A549 (cell line): ENCODE measurements at places on chromosomes 1 and 21.

- DNase-seq: no peak
Observed at GRCh38 chr1:177451191-177451590, 280.4 kb downstream of the BRINP2 start.

GRCh38 chr21:41611966-41612606 is 104.1 kb upstream of the TMPRSS2 start:
- DNase-seq: peak; percentile 60

- no peak for DNase-seq
Observed at GRCh38 chr1:14825396-14825795, 226.9 kb downstream of the KAZN start.

- no peak for DNase-seq
Observed at GRCh38 chr1:2350911-2351655, 40.3 kb downstream of the MORN1 start.

DNA sequence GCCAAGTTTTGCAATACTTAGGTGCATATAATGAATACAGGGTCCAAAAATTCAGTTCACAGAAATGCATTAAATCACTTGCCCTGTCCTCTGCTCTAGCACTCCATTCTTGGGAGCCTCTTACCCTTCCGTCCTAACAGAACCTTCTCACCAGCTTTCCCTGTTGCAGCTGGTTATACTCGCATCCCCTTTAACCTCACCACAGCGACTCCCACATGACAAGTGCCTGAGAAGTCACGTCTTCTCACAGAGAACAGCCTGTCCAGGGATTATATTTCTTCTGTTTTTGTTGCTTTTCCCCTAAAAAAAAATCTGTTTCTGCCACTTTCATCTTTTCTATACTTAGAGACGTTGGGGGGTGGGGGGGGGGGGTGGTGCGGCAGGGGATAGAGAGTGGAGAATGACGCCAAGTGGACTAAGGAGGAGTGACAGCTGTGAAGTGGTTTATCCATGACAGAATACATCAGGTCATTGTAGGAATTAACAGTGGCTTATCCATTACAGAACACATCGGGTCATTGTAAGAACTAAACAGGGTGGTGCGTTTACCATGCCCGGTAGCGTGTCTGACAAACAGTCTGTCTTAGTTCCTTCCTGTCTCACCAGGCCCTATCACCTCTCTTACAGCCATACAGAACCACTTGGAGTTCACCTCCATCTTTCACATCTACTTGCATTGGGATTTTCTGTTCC is 117.6 kb downstream of the UBE2U start:
- no peak for DNase-seq

DNA sequence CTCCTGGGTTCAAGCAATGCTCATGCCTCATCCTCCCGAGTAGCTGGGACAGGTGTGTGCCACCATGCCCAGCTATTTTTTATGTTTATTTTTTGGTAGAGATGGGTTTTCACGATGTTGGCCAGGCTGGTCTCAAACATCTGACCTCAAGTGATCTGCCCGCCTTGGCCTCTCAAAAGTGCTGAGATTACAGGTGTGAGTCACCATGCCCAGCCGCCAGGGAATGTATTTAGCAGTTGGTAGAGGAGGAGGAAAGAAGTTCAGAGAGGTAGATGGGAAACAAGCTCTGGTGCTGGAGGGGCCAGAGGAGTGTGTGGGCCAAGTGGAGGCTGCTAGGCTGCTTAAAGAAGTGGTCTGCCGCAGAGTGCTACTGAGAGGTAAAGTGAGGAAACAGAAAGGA is 6.0 kb downstream of the DOP1B start:
- no peak for DNase-seq

DNA sequence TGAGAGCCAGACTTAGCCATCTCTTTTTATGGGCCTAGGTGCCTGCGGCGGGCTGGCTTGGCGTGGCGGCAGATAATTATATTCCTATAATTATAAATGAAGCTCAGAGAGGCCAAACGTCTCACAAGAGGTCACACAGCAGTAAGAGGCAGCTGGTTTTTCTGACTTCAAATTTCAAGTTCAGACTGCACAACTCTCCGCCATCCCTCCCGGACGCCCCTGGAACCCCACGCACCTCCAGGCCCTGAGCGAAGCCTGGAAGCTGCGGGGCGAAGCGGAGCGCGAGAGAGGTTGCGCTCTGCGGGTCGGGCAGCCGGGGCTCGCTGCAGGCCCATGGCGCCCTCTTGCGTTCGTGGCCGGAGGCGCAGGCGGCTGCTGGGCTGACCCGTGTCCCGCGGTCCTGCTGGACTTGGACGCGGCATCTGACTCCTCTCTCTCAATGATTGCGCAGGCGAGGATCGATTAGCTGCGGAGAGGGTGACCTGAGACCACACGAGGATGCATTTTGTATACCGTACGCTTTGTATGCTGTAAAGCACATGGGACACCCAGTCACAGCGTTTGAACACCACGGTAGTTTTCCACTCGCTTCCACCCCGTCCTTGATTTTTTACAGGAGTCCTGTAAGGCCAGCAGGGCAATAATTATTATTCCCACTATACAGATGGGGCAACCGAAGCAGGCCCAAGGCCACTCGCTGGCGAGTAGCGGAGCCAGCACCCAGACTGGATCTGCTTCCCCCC is 272.7 kb downstream of the FOXD2 start:
- DNase-seq: peak; percentile 84

DNA sequence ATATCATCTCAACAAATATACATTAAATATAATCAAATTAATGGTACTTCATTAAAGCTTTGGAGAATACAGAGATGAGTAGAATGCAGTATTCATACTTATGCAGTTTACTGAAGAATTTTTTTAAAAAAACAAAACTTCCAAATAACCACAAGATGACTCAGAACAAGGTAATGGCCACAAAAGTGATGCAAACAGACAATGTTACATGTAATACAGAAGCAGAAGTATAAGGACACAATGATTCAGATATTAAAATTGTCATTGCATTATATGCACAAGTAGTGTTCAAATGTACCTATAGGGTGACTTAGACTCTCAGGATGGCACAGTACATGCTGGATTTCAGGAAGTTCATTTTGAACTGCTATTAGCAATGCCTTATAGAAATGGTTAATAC is 227.2 kb upstream of the ST6GALNAC5 start:
- no peak for DNase-seq

DNA sequence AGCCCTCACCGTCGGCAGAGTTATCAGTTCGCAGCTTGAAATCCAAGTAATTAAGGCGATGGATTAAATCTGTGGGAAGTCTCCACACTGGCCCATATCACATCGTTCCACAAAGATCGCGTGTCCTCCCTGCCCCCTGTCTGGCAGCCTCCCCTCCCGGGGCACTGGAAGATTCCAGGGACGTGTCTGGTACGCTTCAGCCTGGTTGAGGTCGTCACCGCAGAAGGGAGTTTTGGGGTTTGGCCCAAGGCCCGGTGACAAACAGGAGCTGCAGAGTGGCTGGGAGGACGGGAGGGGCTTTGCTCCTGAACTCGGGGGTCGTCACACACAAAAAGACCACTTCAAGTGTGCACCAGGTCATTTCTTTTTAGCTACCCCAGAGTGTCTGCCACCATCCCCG is 51.1 kb downstream of the PRDM16 start:
- DNase-seq: no peak

DNA sequence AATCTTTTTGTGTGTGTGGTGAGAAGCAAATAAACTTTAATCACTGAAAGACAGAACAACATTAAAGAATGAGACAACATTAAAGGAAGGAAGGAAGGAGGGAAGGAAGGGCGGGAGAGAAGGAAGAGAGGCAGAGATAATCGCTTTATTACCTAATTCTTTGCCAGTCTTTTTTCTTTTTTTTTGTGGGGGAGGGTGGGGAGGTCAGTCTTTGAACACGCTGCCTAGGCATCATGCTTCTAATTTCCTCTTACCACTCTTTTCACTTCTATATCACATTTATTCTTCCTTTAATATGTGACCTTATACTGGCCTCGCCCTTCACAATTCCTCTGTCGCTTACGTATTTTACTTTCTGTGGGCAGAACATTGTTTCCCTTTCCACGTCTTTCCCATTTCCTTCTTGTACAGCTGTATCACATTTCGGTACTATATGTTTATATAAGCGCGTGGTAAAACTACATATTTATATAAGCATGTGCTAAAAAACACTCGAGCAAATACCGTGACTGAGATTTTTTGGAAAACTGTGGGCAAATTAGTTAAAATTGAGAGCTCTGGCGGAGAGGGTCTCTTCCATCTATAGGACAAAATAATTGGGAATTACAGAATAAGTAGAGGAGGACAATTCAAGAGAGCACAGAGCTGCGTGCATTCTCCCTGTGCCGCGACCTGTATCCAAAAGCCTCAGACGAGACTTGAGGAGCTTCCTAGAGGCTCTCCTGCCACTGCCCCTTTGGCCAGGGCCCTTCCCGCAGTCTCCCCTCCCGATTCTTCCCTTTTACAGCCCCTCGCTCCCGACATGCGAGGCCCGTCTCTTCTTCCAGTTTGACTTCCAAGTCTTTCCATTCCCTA is 823 bp upstream of the PRKAA2 start:
- DNase-seq: peak; percentile 31

- DNase-seq: no peak
Observed at GRCh38 chr1:228748431-228748830, 13.2 kb downstream of the RHOU start.

DNA sequence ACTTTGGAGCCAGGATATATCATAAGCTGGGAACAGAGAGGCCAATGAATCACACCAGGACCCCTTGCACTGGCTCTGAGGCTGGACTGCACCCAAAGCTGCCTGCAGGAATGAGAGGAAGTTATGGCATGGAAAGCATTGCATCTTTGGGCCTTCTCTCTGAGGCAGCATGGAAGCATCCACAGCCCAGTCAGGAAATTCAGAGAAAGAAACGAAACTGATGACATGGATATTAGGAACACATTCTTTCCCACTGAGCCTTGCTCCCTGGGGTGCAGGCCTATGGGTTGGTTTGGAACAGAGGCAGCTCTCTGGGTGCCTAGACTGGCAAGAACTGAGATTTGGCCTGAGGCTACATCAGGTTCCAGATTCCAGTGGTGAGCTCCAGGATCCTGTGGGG is 98.6 kb downstream of the NGF start:
- DNase-seq: no peak

DNA sequence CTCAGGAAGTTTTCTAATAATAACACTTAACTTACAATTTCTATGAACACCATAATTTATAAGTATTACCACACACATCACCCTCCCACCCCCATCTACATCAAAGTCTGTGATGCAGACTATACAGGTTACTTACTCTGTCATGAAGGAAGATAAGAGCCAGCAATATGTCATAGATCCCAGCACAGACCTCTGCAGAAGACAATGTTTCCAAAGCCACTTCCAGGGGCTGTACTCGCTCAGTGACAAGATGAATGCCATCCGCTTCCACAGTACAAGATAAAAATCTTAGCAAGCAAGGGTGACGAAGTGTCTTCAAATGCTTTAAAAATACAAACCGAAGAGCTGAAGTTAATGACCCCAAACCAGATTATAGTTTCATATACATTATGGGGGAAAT is 15.2 kb downstream of the SCYL3 start:
- no peak for DNase-seq

DNA sequence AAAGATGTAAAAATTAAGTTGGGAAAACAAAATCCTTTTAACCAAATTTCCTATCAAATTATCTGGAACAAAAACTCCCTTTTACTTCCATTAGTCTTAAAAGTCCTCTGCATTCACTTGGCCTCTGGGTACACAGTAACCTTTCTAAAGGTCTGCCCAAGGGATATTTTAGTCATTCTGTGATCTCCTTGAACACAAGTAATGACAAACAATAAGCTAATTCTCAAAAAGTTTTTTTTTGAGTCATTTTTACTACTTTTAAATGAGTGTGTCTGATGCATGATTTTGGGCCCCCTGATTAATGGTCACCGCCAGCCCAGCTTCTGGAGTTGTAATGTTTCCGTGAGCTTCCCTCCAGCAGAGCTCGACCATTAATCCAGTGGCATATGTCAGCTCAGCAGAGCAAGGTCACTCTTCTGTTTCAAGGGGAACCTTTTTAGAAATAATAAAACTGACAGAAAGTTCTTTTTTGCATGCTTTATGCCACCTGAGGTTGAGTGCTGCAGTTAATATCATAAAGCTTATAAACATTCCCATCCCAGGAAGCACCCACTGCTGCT is 14.3 kb downstream of the SAMSN1 start:
- DNase-seq: no peak

- DNase-seq: no peak
Observed at GRCh38 chr1:7656557-7657215, 114.4 kb upstream of the VAMP3 start.

DNA sequence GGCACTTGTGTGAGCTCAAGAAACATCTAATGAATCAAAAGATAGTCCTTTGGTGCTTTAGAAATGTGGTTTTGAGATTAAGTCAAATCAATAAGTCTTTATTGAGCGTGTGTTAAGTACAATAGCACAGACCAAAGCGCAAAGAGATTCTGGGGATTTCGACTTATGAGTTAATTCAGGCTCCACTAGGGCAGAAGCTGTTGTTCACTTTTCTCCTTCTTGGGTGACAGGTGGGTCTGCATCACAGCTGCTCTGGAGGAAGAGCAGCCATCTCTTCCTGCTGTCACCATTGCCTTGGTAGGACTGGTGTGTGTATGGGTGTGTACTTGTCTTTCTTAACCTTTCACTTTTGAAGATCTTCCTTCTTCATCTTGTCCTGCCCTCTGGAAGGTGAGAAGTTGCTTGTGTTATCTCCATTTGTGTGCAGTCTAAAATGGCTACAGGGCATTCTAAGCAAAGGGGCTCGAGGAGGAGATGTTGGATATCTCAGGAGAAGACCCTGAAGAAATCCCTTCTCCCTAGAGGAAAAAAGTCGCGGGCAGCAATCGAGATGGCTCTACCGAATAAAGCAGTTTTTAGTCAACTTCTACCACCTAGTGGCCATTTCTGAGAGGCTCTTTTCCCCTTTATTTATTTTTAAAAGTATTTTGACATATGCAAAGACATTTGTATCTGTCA is 22.9 kb upstream of the DISC1 start:
- DNase-seq: peak; percentile 57

GRCh38 chr1:68585351-68585750 is 88.5 kb upstream of the DEPDC1 start:
- no peak for DNase-seq

DNA sequence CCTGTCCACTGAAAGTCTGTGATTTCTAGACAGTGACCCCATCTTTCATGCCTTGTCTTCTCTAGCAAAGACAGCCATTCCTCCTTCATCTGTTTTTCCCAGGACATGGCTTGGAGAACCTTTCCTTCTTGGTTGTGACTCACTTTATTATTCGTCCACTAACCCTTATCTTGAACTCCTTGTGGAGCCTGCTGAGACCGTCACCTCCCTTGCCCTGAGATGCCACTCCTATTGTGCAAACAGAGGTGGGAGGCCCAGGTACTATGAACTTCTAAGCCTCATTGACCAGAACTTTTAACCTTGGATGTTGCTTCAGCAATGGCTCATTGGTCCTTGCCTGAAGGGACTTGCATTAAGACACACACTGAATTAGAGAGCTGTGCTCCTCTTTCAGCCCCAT is 117.5 kb downstream of the FOXD2 start:
- no peak for DNase-seq

DNA sequence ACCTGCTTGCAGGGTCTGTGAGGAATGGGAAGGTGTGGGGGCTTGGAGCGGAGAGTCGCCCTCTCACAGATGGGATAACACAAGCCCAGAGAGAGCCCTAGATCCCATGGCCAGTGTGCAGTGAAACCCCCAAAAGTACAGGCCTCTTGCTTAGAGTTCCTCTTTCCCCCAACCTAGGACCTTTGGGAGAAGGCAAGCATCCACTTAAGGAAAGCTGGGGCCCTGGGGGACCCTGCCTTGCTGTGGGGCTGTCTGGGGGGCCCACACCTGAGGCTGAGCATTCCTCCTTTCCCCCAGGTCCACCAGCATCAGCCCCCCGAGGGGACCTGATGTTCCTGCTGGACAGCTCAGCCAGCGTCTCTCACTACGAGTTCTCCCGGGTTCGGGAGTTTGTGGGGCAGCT is 1.1 kb downstream of the VWA1 start:
- DNase-seq: no peak

- DNase-seq: no peak
Observed at GRCh38 chr1:31479811-31480210, 66.8 kb downstream of the SERINC2 start.
